Stimulated activated CD4-positive, alpha-beta T cell treated with anti-CD3 and anti-CD28 coated beads, Interleukin-4, amount 100 ng/mL, for 4 hours (primary cell): ENCODE measurements at places on chromosomes 16 and 17.

- DNase-seq: no peak
These were observed 3.4 kb downstream of the ASPSCR1 start for GRCh38 chr17:81980707-81981343.

DNA sequence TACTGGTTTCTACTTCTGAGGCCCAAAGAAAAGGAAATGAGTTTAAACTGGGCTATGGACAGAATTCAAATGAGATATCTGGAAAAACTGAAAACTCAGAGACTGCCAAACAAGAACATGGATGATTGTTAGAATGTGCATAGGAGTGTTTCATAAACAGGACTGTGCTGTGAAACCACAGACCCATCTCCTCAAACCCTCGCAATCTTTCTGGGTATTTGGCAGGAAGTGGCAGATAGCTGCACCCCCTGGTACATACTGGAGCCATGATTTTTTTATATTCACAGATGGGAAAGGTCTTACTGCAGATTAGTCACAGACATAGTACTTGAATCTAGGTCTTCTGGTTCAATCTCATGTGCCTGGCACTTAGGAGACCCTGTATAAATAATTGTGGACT lies 145.0 kb downstream of the CCDC182 start:
- DNase-seq: no peak

DNA sequence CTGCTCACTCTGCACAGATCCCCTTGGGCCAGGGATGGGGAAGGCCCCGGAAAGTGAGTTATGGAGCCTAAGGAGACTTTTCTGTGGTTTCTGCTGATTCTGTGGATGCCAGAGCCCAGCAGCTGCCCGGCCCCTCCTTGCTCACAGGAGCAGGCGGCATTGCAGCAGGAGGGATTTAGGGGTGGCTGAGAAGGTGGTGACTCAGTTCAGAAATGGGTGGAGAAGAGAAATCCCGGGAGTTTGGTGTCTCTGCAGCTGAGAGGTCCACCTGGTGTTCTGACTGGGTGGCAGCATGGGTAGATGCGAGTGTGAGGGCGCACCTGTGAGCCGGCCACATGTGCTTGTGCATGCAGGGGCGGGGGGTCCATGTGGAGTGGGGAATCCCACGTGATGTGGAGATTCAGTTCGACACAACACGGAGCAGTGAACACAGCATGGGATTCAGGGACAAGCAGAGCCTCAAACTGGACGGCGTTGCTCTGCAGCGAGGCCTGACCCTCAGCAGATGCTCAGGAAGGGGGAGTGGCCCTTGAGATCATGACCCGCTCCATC lies 16.0 kb upstream of the SPPL2C start:
- no peak for DNase-seq

DNA sequence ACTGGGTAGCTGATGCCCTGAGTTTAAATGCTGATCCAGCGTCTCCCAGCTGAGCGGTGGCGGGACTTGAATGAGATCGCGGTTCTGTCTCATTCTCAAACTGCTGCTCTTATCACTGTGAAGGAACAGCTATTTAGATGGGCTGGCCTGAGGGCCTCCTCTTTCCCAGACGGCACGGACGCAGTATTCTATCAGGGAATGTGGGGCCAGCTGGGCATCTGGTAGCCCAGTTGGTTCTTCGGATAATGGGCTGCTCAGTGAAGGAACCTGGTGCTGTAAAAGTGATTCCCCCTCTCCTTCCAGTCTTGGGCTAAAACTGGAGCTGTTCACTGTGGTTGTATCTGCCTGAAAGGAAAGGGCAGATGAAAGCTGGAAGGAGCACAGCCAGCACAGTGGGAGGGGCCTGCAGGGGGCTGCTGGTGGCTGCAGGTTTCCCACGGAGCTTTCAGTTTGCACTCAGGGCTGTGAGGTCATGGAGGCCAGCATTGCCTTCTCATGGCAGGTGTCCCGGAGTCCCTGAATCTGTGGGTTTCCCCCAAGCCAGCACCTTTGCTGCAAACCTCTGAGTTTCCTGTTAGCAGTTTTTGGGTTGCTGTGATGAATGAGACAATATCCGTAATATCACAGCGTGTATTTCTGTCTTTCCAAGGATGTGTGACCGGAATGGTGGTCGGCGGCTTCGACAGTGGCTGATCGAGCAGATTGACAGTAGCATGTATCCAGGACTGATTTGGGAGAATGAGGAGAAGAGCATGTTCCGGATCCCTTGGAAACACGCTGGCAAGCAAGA lies 3.6 kb downstream of the IRF8 start:
- DNase-seq: no peak

DNA sequence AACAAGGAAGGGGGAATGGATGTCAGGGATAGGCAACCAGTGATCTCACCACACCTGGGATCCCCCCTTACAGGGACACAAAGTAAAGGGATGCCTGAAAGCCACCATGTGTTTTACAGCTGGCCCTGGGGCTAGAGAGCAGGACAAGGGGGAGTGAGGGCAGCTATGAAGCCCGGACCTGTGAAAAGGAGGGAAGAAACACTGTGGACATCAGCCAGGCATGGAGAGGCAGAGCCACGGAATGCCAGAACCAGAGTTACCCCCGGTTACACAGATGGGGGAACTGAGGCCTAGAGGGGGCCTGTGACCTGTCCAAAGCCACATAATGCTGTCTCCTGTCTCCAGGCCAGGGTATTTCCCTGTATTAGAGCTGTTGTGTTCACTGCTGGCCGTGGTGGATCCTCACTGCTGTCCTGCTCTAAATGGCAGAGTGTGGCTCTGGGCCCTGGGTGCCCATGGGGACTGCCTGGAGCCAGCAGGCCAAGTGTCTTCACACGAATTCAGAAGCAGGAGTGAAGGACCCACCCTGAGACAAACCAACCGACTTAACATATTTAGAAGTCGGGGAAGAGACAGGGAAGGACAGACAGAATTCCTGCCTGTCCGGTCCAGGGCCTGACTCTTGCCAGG lies 29.7 kb upstream of the ITGA3 start:
- DNase-seq: no peak

- DNase-seq: no peak
These were observed 3.8 kb upstream of the APPBP2 start for GRCh38 chr17:60529806-60530205.

DNA sequence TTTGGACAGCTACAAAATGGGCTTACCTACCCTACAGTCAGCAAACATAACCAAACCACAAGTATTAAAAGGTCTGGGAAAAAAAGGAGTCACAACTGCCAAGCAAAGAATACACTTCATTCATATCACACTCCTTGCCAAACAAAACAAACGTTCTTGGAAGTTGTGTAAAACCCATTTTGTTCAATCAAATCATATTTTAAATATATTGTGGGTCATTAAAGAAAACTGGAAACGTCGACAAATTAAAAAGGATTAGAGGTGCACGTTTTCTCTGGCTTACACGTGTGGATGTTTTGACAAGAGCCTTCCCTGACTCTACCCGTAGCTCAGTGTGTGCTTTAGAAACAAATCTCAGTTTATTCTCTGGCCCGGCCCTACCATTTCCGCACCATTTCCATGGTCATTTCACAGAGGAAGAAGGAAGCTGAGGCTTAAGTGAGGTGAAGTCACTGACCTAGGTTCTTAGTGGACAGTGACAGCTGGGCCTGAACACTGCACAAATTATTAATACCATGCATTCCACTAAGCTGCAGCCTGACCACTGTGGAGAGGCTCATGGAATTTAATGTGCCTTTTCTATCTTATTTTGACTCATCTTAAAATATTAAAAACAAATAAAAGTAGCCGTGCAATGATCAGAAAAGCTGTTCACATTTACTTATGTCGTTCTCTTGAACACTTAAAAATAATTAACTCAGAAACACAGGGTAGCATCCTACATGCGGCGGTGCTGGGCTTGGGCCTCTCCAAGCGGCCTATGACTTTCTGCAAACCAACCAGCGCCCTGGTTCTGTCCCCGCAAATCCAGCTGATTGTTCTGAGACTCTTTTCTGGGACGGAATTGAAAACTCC lies 968 bp downstream of the CEP112 start:
- no peak for DNase-seq

GRCh38 chr16:58219432-58219831 lies 21.5 kb upstream of the CSNK2A2 start:
- DNase-seq: no peak

DNA sequence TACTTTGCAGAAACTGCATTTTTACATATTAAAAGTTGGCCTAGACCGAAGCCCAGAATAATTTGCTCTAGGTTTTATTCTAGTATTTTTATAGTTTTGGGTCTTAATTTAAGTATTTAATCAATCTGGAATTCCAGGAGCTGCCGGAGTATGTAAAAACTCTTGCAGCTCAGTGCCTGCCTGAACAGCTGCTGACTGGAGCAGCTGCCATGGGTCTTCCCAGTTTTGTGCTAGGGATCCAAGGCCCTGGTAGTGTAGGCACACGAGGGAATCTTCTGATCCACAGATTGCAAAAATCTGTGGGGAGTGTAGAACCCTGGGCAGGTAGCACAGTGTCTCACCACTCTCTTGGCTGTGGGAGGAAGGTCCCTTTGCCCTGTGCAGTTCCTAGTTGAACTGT lies 87.0 kb upstream of the HS3ST3A1 start:
- DNase-seq: no peak
